ENCODE measurements at places on chromosomes 7 and 10. TPM values are rescaled to one million over a fixed set of nuclear protein-coding genes. Genes with fewer than 3 reads are reported as not detected.

DNA sequence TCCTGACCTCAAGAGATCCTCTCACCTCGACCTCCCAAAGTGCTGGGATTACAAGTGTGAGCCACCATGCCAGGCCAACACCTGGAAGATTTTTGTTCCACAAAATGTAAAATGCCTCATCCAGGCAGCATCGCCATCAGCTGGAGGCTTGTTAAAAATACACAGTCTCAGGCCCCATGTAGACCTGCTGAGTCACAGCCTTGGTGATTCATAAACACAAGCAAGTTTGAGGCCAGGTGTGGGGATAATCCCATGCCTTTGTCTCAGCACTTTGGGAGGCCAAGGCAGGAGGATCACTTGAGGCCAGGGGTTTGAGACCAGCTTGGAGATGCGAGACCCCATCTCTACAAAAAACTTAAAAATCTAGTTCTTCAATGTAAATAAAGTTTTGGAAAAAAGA is 49.1 kb upstream of the FOXK1 start:
- H3K4me3 ChIP-seq, result no peak overlapping the region
- H3K27me3 ChIP-seq, result no peaks in the 10 kb centered on the region
- H3K4me1 ChIP-seq, result peaks cover 5% of the 10 kb centered on the region
- no peaks in the 10 kb centered on the region for H3K36me3 ChIP-seq

DNA sequence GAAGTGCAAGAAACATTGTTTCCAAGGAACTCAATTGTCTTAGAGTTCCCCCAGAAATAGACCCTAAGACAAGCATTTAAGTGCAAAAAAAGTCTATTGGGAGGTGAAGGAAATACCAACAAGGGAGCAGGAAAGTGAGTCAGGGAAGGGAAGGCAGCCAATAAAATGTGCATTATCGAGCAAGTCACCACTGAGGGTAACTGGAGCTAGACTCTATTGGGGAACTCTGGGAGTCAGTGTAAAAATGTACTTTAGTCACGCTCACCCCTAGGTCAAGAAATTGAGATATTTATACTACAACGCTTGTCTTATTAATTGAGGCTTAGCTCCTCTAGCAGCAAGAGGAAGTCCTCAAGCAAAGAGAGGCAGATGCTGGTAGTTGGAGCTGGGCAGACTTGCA is 137.7 kb downstream of the RTKN2 start:
- peaks cover 15% of the 10 kb centered on the region for H3K4me1 ChIP-seq
- no peak for DNase-seq
- no peak overlapping the region for H3K27ac ChIP-seq
- H3K36me3 ChIP-seq, result peaks cover 9% of the 10 kb centered on the region
- H3K4me3 ChIP-seq, result no peak overlapping the region

- H3K27me3 ChIP-seq, result peaks cover 37% of the 10 kb centered on the region
- H3K27ac ChIP-seq, result peak overlapping the region; percentile 98
- H3K36me3 ChIP-seq, result peaks cover 5% of the 10 kb centered on the region
- peaks cover 53% of the 10 kb centered on the region for H3K4me1 ChIP-seq
- peak; percentile 79 for DNase-seq
Observed at GRCh38 chr10:122374859-122375678, 561 bp downstream of the PLEKHA1 start.

- no peak for DNase-seq
- H3K27me3 ChIP-seq, result peaks cover 5% of the 10 kb centered on the region
- no peak overlapping the region for H3K27ac ChIP-seq
- H3K4me3 ChIP-seq, result no peak overlapping the region
- no peaks in the 10 kb centered on the region for H3K4me1 ChIP-seq
- no peaks in the 10 kb centered on the region for H3K36me3 ChIP-seq
Observed at GRCh38 chr7:47778153-47778661, 170.1 kb downstream of the PKD1L1 start.

- H3K4me1 ChIP-seq, result peaks cover 16% of the 10 kb centered on the region
- no peaks in the 10 kb centered on the region for H3K27me3 ChIP-seq
- no peak for DNase-seq
- H3K36me3 ChIP-seq, result no peaks in the 10 kb centered on the region
Observed at GRCh38 chr7:2229467-2229866, 3.3 kb downstream of the MAD1L1 start.

DNA sequence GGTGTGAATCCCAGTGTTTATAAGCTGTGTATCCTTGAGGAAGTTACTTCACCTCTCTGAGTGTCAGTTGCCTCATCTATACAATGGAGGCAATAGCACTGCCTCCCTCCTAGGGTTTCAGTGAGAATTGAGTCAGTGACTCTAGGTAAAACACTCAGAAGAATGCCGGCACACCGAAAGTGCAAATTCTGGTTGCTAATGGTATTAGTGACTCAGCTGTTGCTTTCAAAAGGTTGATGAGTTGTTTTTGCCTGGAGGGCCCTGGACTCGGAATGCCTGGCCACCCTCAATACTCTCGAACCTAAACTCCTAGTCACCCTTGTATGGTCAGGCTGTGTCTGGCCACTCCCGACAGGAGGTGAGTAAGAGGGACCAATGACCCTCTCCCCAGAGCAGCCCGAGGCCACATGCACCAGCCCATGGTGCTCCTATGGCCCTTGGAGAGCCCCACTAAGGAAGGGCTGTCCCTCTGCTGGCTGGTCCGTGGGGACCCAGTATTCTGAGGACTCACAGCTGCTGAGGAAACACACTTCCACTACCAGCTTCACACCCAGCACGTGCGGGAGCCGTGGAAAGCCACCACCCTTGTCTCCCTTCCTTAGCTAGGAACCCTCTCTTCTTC is 60.2 kb downstream of the CALML3 start:
- H3K4me3 ChIP-seq, result no peak overlapping the region
- no peak for DNase-seq
- no peaks in the 10 kb centered on the region for H3K36me3 ChIP-seq
- no peak overlapping the region for H3K27ac ChIP-seq
- H3K27me3 ChIP-seq, result peaks cover 16% of the 10 kb centered on the region

- no peaks in the 10 kb centered on the region for H3K36me3 ChIP-seq
- H3K27ac ChIP-seq, result no peak overlapping the region
- H3K4me1 ChIP-seq, result peaks cover 6% of the 10 kb centered on the region
- DNase-seq, result no peak
- H3K27me3 ChIP-seq, result peaks cover 19% of the 10 kb centered on the region
- H3K4me3 ChIP-seq, result no peak overlapping the region
Observed at GRCh38 chr10:78405231-78405630, 371.6 kb downstream of the RPS24 start.

GRCh38 chr10:44908066-44908749 is 2.9 kb upstream of the TMEM72 start:
- no peaks in the 10 kb centered on the region for H3K36me3 ChIP-seq
- H3K4me3 ChIP-seq, result no peak overlapping the region
- H3K4me1 ChIP-seq, result peaks cover 3% of the 10 kb centered on the region
- H3K27ac ChIP-seq, result no peak overlapping the region

DNA sequence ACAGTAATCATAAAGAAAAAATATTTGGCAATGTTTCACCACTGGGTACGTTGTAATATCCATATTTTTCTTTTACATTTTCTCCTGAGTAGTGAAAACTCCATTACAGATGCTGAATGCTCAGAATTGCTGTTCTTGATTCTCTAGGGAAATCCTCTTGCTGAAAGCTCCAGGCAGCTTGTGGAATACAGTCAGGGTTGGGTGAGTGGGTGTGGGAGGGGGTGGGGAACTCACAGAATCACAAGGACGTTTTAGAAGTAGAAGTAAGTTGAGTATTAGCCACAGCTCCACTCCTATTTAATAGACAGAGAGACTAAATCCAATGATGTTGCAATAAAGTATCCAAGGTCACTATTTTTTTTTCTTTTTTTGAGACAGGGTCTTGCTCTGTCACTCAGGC is 1270.9 kb downstream of the TYW1 start:
- DNase-seq, result no peak
- no peak overlapping the region for H3K4me3 ChIP-seq
- H3K36me3 ChIP-seq, result peaks cover 13% of the 10 kb centered on the region
- H3K4me1 ChIP-seq, result no peaks in the 10 kb centered on the region
- H3K27ac ChIP-seq, result no peak overlapping the region
- H3K27me3 ChIP-seq, result no peaks in the 10 kb centered on the region

DNA sequence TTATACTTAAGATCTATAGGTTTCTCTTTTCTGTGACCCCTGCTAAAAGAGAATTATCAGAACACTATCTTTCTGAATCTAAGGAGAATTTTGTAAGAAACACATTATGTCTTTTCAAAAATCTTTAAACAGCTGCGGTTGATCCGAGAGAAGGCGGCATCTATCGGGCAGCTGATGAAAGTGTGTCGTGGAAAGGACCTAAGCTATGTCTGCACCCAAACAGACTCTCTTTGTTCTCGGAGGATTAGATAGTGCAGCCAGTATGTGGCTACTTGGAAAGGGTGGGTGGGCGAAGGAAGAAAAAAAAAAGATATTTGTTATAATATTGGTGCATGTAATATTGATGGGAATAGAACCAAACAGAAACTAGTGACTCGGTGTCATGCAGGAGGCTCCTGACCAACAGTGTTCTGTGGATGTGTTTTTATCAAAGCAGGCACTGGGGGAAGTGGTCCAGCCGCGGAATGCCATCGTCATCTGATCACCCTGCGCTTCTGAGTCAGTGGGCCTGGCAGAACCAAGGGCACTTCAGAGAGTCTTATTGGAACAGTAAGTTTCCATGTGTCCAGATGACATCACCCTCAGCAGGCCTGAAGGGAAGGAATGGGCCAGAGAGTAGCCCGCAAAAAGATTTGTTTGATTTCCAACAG is 509.7 kb upstream of the AKR1E2 start:
- no peak overlapping the region for H3K4me3 ChIP-seq
- DNase-seq, result no peak
- no peaks in the 10 kb centered on the region for H3K36me3 ChIP-seq
- no peak overlapping the region for H3K27ac ChIP-seq
- no peaks in the 10 kb centered on the region for H3K4me1 ChIP-seq

DNA sequence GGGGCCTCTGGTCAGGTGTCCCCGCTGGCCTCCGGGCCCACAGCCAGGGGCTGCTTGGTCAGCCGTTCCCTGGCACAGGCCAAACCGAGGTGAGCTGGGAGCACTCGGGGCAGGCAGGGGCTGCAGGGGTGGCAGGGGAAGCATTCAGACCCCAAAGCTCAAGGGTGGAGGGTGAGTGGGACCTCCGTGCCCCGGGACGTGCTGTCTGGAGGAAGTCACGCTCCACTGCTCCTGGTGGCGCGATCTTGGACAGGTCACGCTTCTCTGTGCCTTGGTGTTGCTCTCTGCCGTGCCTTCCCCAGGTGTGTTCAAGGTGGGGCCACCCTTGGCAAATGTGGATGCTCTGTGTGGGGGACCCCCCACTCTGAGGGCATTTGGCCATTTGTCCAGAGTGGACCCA is 24.6 kb upstream of the ELFN1 start:
- H3K27me3 ChIP-seq, result peaks cover 6% of the 10 kb centered on the region
- H3K27ac ChIP-seq, result no peak overlapping the region
- no peak for DNase-seq

GRCh38 chr10:123149568-123150270 is 1.8 kb downstream of the HMX2 start:
- peaks cover 46% of the 10 kb centered on the region for H3K4me1 ChIP-seq
- peak overlapping the region; percentile 86 for H3K4me3 ChIP-seq
- H3K36me3 ChIP-seq, result peaks cover 6% of the 10 kb centered on the region
- DNase-seq, result peak; percentile 68
- no peak overlapping the region for H3K27ac ChIP-seq
- peaks cover 30% of the 10 kb centered on the region for H3K27me3 ChIP-seq

GRCh38 chr10:124864421-124865193 is 63.0 kb downstream of the ABRAXAS2 start:
- peaks cover 5% of the 10 kb centered on the region for H3K27me3 ChIP-seq
- H3K4me3 ChIP-seq, result no peak overlapping the region
- H3K4me1 ChIP-seq, result no peaks in the 10 kb centered on the region

DNA sequence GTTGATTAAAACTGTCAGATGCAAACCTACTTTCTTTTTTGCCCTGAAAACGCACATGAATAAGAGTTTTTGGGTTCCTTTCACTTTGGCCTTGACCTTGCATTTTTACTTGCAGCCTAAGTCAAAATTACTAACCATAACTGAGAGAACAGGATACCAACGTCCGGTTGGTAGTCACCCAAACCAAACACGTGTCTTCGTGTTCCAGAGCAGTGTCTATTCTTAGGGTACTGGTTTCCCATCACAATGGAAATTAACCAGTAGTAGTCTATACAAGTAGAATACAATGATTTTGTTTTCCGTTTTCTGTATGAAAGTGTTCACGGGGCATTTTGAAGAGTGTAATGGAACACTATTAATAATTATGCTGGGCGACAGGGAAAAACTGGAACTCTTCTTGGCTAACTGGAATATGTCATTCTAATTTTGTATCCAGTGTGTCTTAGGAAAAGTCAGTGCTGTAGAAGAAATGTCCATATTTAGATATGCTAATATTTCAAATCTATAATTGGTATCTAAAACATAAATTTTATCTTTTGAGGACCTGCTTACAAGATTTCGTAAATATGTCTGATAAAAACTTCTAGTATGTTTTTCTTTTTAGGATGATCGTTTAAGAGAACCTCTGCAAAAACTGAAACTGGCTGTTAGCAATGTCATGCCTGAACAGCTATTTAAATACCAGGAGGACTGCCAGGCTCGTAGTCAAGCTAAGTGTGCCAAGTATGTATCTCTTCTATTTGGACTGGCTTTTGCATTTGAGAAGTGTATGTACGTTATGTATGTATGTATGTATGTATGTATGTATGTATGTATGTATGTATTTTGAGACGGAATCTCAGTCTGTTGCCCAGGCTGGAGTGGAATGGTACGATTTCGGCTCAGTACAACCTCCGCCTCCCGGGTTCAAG is 40.9 kb downstream of the UBN2 start:
- no peak overlapping the region for H3K4me3 ChIP-seq
- no peak for DNase-seq

DNA sequence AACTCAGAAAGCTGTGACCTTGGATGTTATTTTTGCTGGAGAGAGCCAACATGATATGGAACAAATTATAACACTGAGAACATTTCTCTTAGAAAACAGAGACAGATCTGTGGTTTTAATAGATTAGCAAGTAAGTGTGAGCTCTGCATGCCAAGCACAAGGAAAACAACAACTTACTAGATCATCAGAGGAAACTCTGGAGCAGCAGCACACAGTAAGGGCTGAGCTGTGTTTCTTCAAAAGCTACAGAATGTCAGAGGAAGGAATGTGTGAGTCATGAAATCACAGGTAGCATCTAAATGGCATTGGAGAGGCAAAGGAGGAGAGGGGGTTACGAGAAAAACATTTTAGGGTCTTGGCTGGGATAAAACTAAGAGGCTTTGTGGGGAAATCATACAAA is 283.4 kb upstream of the FZD8 start:
- H3K27ac ChIP-seq, result no peak overlapping the region
- H3K27me3 ChIP-seq, result no peaks in the 10 kb centered on the region
- DNase-seq, result no peak
- no peaks in the 10 kb centered on the region for H3K4me1 ChIP-seq

- no peaks in the 10 kb centered on the region for H3K36me3 ChIP-seq
- H3K4me1 ChIP-seq, result no peaks in the 10 kb centered on the region
- H3K27me3 ChIP-seq, result no peaks in the 10 kb centered on the region
- no peak for DNase-seq
Observed at GRCh38 chr7:77575187-77575586, 38.1 kb downstream of the PTPN12 start.

The ZP3 gene
- total RNA-seq, result 7.7 TPM

The CDHR1 gene
- total RNA-seq, result 2.2 TPM

The INSYN2A gene
- not detected for total RNA-seq

The IFIT1 gene
- 2.7 TPM for total RNA-seq

The STOX1 gene
- 0.19 TPM for total RNA-seq

The TMEM176A gene
- 0.24 TPM for total RNA-seq

The NACAD gene
- total RNA-seq, result 0.36 TPM

The CLRN3 gene
- not detected for total RNA-seq

The OR6B1 gene
- total RNA-seq, result not detected

The SPAM1 gene
- not detected for total RNA-seq

The GNAT3 gene
- total RNA-seq, result not detected

The FAM170B gene
- total RNA-seq, result 0.16 TPM

Measured in activated T-cell treated with anti-CD3 and anti-CD28 coated beads, Interleukin-2, amount 50 U/mL, for 72 hours (primary cell).